Astrocyte (in vitro differentiated cells and primary cell): ENCODE measurements at places on chromosomes 12 and 14.

DNA sequence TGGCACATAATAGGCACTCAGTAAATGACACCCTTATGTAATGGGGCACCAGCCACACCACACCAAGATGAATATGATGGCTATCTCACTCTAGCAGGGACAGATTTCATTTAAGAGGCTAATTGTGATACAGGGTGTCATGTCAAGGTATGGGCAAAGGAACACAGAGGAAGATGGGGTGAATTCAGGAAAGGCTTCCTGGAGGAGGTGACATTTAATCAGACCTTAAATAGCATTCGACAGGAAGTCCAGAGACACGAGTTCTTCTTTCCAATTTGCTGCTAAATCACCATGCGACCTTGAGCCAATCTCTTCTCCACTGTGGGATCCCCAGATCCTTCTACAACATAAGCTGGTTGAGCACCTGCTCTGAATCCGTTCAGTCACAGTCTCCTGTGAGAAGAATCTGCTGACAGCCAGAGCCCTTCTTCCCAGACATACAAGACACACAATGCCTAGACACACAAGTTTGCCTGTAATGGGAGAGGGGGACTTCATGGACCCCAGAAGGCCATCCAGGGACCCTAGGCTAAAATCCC lies 1.5 kb upstream of the DTX1 start:
- DNase-seq: no peak

DNA sequence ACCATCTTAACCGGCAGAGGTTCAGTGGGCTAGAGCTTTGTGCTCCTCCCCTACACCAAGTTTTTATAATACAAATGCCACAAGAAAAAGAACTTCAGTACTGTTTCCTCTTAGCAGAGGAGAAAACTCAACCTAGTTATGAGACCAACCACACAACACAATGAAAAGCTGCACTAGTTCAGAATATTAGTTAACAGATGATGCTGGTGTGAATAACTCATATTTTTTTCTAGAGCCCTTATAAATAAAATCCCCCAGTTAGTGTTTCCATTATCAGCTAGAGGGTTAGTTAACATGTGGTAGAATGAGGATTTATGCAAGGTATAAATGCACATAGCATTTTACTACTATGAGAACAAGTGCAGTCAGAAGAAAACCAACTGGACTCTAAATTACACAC lies 61.9 kb upstream of the AMN1 start:
- DNase-seq: no peak

DNA sequence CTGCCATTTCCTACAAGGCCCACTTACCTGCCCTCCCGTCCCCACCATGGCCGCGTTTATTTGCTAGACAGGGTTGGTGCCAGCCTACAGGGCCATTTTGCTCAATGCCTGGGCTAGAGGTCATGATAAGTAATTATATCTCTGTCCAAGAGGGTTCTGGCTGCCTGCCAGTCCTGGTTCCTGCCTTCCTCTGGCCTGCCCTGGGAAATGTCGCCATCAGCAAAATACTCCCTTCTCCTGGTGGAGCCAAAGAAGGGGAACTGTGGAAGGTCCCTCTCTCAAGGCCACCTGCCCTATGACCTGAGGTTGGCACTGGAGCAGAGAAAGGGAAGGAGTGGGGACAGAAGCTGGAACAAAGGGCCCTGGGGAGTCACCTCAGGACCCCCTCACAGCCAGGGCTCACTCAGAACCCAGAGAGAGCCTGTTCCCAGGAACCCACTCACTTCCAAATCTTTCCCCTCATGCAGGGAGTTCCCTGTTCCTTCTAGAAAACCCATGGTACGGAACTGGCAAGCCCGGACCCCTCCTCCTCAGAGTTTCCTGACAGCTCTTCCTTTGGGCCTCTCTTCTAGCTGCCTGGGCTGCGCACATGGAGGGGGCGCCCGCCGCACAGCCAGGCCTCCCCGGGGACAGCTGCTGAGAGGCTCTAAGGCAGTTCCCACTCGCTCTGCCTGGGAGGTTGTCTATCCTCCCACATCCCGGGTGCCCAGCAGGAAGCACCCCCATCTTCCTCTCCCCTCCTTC lies 280.5 kb downstream of the DPF3 start:
- DNase-seq: no peak

- DNase-seq: no peak
Observed at GRCh38 chr14:52833891-52834290, 42.5 kb upstream of the GNPNAT1 start.

DNA sequence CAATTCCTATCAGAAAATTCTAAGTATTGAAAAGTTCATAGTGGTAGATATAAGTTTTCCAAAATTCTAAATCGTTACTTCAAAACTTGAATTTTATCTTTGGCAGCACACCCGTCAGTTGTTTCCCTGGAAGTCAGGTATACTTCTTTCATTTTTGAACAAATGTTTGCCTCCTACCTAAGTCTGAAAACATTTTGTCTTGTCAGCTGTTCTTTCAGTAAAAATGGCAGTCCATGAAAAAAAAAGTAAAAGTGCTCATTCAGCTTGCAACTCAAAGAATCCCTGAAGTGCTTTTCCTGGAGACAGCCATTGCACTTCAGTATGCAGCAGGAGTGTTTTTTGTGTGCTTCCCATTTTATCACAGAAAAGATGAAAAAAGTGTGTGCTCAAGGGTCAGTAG lies 130.1 kb upstream of the NEDD1 start:
- no peak for DNase-seq

- peak; percentile 25 for DNase-seq
Observed at GRCh38 chr12:52023182-52023975, 16.6 kb downstream of the TAMALIN start.

DNA sequence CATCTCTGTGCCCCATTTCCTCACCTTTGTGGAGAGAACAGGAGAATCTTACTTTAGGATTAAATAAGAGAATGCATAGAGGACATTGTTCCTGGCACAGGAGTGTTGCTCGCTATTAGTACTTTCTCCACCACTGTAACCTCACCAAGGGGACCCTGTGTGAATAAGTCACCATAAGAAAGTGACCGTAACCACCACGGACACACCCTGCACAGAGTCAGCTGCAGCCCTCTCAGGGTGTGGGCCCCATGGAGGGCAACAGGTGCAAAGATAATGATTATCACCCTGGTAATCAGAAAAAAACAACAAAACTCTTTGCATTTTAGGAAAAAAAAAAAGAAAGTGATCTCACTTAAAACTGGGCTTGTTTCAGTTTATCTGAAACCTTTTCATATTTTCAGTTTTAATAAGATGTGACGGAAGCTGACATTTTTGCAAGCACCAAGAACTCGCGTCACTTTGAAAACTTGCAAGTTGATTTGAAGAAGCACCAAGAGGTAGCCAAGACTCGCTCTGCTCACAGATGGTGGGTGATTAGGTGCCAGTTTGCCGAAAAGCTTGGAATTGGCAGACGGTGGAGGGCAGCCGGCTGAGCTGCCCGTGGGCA lies 87.0 kb upstream of the VRK1 start:
- DNase-seq: no peak

DNA sequence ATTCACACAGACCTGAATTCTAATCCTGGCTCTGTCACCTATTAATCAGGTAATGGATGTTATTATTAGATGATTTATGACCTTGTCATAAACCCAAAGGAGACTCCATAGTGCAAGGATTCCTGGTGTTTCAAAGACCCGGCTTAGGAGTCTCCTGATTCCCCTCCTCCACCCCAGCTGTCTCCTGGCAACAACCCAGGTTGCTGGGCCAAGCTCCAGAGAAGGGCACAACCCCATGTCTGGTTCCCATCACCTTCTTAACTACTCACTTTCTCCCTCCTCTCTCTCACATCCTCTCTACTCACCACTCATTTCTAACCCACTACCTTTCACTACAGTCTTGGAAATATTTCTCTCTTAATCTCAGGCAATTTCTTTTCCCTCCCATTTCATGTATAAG lies 41.6 kb downstream of the RHOJ start:
- peak; percentile 16 for DNase-seq

DNA sequence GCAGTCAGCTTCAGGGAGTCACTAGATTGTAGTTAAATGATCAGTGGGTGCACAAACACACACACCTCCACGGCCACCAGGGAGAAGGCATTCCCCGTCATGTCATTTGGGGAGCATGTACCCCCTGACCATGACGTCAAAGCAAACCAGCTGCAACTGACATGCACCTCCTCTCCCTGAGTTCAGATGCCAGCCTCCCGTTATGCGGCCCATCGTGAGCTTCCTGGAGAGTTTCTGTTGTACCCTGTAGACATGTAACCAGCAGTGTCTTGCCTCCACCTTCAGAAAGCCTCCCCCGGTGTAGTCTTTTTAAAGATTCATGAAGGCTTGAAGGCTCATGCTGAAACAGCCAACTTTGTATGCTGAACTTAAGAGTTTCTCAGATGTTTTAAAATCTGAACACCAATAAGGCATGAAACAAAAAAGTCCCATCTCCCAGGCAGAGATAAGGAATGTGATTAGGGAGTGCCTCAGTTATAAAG lies 54.8 kb downstream of the FNTB start:
- DNase-seq: no peak

DNA sequence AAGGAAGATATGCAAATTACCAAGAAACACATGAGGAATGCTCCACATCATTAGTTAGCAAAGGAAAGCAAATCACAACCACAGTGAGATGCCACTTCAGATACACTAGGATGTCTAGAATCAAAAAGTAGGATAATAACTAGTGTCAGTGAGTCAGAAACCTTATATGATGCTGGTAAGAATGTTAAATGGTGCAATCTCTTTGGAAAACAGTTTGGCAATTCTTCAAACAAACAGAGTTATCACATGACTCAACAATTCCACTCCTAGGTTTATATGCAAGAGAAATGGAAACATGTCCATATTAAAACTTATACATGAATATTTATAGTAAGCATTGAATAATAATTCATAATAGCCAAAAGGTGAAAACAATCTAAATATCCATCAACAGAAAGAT lies 220.9 kb downstream of the FOXG1 start:
- peak; percentile 7 for DNase-seq

GRCh38 chr14:106185837-106186233 lies 659.5 kb downstream of the TMEM121 start:
- DNase-seq: no peak

DNA sequence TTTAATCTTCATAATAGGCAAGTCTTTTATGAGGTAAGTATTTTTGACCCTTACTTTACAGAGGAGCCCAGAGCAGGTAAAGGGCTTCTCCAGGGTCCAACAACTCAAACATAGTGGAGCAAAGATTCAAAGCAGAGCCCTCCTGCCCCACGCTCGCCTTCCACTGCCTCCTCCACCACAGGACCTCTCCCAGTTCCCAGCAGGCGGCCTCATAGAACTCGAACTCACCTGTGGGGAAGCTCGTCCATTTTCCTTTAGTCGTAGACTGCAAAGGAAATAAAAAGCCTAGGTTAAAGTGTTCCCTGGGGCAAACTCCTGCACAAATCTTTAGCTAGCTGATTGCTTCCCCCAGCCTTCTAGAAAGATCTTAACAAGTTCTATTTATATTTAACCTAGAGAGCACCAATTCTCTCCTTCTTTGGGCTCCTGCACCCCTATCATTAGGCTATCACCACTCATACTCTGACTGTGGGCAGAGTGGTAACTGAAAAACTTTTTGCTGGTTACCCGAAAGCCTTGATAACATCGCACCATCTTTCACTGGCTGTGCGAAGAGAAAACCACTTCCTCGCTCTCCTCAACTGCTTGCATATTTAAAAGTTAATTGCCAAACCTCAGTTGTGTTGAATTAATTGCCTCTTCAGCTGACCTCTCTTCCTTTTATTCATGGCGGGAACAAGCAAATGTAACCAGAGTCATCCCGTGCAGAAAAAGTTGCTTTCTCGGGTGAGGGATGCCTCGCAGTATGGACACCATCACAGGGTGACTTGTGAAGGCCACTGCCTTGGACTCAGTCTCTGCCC lies 299.6 kb downstream of the DPF3 start:
- no peak for DNase-seq

- DNase-seq: no peak
Observed at GRCh38 chr14:23520899-23521533, 30.5 kb downstream of the ZFHX2 start.

- DNase-seq: no peak
Observed at GRCh38 chr12:6375269-6376078, at the start of gene SCNN1A. Gene SCNN1A, minus strand, starts transcription at chr12:6375563. Its CDS starts 780 bp downstream, at chr12:6374783.

GRCh38 chr12:23834076-23834475 lies 115.4 kb downstream of the SOX5 start:
- DNase-seq: peak; percentile 6

DNA sequence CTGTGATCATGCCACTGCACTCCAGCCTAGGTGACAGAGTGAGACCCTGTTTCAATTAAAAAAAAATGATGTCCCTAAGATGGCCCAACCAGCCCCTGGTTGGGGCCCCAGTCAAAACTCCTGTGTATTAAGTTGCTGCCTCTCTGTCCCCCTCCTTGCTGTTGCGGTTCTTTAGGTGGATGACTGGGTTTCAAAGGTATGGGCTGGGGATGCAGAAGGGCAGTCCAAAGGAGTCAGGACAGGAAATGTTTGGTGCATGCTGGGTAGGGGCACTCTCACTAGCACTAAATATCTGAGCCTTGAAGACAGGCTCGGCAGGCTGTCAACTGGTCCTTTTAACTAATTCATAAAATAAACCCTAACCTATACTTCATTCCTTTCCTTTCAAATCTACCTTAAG lies 12.0 kb upstream of the PIP4K2C start:
- DNase-seq: no peak

DNA sequence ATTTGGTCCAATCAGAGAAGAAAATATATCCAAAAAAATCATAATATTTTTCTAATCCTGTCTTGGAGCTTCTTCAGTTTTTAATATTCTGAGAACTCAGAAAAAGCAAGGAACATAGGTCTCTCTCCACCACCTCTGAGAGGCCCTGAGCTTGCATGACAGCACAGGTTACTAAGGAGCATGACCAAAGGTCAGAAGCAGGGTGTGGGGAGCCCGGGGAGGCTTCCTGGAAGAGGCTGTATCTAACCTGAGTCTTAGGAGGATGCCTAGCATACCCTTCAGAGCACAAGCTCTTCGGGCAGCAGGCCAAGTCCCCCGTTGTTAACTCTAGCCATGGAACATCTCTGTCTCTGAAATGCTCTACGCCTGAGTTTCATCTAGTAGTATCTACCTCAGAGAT lies 15.7 kb upstream of the STON2 start:
- no peak for DNase-seq

- DNase-seq: peak; percentile 49
Observed at GRCh38 chr14:99378782-99379214, 101.9 kb downstream of the SETD3 start.

GRCh38 chr12:71587012-71587411 lies 76.6 kb downstream of the ZFC3H1 start:
- no peak for DNase-seq

DNA sequence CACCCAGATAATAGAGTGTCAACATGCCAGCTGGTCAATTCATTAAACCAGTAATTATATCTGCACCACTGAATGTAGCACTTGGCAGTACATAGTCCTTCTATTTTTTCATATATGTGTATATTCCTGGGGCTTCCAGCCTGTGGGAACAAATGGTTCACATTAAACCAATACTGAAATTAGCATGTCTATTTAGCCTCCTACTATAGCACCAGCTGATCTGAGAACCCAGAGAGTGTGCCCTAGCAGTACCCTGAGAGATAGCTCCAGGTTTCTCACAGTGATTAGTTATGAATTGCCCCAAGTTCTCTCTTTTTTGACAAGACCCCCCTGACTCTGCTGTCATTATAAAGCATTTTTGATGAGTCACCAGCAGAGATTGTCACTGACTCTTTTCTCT lies 1097.3 kb upstream of the FLRT2 start:
- DNase-seq: no peak

- DNase-seq: no peak
Observed at GRCh38 chr12:53418221-53418620, 5.4 kb upstream of the AMHR2 start.

GRCh38 chr12:3489057-3489456 lies 1.9 kb upstream of the PRMT8 start:
- peak; percentile 29 for DNase-seq

GRCh38 chr14:36087411-36087810 lies 89.1 kb downstream of the PTCSC3 start:
- no peak for DNase-seq

GRCh38 chr12:175759-176158 lies 38.2 kb downstream of the SLC6A12 start:
- no peak for DNase-seq
